Activated T-cell treated with anti-CD3 and anti-CD28 coated beads for 24 hours (primary cell): ENCODE measurements at places on chromosomes 2 and 18.

- DNase-seq, result no peak
Measured at GRCh38 chr2:103386872-103387271, 625.0 kb downstream of the TMEM182 start.

DNA sequence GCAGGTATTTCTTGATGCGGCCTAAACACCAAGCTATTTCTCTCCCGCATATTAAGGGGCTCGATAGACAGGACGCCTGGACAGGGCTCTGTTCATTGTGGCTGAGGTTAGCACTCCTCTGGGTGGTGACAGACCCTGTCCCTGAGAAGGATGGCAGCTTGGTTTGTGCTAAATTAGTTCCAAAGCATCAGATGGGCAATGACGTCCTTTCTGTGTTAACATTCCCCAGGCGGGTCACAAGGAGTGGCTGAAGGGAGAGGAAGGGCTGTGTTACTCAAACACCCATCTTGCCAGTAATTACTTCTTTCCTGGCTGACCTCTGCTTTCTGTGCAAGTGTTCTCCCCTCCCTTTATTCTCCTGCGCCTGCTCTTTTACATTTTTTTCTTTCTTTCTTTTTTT lies 75.0 kb downstream of the TMEM247 start:
- DNase-seq, result no peak

DNA sequence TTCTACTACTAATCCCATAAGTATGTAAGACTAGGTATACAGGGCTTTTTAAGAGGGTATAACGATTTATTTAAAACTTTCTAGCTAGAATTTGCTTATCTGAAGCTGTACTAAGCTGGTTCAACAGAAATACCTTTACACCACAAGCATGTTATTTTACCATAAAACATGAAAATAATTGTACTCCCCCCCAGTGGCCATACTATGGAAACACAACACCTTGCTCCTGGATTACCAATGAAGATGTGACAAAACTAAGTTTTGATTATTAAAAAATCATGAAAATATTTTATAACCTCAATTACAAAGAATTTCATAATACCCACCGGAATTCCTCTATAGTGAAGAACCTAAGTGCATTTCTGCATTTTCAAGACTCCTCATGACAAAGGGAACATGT lies 27.3 kb downstream of the LPIN2 start:
- DNase-seq, result no peak

DNA sequence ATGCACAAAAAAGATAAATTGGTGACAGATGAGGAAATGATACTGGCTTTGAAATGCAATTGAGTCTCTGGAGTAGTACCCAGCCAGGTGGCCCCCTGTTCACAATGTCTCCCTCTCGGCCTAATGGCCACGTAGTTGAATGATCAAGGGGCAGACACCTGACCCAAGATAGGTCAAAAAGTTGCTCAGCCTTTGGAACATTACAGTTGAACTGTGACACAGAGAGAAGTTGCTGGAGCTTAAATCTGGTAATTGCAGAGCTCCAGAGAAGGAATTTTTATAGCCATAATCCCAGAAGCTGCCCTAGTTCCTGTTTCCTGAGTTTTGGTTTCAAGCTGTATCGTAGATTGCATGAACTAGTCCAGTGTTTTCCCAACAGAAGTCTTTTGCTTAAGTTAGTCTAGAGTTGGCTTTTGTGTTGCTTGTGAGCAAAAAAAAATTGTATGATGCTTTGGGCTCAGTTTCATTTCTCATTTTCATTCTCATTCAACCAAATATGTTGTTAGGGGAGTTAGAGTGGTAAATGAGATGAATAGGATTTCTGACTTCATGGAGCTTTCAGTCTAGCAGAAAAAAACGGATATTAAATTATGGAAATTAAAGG lies 117.9 kb downstream of the CSRNP3 start:
- DNase-seq, result no peak

DNA sequence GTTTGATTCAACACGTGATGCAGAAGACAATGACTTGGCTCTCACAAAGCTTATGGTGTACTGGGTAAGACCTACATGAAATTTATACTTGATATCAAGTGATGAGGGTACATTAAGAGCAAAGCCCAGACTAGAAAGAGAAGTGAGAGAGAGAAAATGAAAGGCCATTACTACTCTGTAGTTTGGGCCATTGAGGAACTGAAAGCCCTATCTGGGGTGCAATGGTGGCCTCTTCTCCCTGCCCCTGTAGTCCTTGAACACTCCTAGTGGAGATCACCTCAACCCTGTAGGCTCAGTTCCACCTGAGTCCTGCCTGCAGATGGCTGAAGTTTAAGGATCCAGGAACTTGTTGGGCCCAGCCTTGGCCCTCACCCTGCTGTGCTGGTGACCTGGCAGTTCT lies 569.8 kb upstream of the MEX3C start:
- no peak for DNase-seq

DNA sequence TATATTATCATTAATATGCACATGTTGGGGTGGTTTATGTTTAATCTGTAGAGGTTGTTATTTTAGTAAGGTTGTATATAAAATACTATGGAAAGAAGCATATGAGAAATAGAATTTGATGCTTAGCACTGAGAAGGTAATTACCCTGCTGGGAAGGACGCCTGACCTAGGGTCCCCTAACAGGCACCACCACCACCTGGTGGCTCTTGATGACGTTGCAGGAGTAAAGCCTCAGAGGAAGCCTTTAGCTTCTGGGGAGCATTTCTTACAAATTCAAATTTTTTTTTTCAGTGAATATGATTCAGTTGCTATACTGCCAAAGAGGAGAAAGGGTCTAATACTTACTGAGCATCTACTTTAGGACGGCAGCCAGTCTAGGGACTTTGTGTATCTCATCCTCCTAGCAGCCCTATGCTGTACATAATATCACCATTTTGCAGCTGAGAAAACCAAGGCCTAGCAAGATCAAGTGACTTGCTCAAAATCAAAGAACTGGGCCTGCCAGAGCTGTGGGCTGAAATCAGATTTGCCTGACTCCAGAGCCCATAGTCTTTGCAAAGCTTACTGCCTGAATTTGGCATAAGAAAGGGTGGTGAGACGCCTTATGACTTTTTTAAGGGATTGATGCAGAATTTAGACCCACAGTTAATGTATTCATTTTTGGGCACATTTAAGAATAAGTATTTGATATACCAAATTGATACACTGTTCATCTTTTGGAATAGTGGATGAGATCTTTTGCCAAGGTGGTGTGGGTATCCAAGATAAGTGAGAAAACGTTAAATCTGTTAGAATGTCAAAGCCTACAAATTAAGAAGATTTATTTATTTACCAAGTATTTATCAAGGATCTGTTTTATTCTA lies 78.8 kb upstream of the GAREM1 start:
- peak; percentile 19 for DNase-seq
